ENCODE measurements at places on chromosomes 2 and 18.

- no peak for DNase-seq
Observed at GRCh38 chr2:49702740-49703139, 548.4 kb upstream of the FSHR start.

DNA sequence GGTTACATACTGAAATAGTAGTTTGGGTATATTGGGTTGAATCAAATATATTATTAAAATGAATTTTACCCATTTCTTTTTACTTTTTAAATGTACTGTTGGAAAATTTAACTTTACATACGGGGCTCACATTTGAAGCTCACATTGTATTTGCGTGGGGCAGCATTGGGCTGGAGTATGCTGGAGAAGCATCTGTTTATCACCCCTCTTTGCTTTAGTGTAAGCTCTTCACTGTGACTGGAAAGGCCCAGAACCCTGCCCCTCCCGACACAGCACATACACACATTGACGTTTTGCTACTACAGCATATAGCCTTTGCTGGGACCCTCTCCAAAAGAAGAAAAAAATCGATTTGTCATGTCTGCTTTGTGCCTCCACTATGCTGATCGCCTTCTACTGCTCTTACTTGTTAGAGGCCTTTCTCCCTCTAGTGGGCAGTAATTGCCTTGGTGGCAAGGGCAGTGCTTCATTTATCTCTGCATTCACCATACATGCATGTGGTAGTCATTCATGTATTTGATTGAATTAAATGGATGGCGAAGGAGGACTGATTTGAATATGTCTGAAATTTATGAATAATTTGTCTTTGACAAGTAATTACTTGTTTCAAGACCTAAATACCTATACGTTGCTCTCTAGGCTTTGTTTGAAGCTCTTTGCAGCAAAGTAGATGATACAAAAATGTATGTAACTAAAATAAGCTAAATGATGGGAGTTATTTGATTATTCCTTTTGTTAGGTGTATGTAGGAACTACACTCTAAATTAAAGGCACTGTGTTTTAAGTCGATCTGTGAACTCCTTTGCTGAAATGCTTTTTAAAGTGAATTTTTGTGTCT, 37.4 kb downstream of the VAPA start:
- peak; percentile 83 for DNase-seq

DNA sequence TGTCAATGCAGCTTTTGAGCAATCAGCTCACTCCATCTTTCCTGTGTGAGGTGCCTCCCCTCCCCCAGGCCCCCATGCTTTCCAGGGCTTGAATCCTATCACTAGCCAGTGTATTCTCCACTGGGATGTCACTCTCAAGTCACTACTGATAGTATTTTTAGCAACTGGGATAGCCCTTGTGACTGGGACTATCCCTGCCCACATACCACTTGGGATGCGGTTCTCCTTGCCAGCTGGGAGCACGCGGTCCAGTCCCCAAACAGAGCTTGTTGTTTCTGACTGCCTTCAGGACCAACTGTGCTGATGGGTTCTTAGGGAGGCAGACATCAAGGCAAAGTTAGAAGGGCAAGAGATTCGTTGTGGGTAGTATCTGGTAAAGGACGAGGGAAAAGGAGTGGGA, 134.9 kb downstream of the FAM161A start:
- DNase-seq = no peak

DNA sequence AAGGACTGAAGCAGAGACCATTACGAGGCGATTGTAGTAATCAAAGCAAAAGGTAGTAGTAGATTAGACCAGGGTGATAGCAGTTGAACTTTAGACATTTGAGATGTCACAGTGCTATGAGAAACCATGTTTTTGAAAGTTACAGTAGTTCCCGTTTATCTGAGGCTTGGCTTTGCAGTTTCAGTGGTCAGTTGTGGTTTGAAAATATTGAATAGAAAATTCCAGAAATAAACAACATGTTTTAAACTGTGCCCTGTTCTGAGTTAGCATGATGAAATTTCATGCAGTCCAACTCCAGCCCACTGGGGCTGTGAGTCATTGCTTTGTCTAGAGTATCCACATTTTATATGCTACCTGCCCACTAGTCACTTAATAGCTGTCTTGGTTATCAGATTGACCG, 47.5 kb downstream of the ZNF638 start:
- no peak for DNase-seq

DNA sequence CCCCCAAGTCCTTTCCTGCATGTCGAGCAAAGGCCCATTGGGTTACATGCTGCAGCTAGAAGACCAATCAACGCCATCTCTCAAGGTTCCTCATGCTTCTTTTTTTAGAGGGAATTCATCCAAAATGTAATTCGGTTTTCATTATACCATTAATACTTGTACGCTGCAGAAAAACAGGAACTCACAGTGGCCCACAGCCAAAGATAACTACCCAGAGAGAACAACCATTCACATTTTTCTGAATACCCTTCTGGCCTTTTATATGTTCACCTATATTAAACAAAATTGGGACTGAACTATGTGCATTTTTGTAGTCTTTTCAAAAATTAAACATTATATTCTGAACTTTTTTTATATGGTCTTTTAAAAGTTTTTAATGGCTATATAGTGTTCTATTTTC, 25.8 kb downstream of the FARP2 start:
- DNase-seq = no peak

GRCh38 chr2:224882291-224883171, 159.7 kb downstream of the DOCK10 start:
- DNase-seq = no peak

- peak; percentile 81 for DNase-seq
Observed at GRCh38 chr2:212536817-212537725, 1.5 kb downstream of the ERBB4 start.

DNA sequence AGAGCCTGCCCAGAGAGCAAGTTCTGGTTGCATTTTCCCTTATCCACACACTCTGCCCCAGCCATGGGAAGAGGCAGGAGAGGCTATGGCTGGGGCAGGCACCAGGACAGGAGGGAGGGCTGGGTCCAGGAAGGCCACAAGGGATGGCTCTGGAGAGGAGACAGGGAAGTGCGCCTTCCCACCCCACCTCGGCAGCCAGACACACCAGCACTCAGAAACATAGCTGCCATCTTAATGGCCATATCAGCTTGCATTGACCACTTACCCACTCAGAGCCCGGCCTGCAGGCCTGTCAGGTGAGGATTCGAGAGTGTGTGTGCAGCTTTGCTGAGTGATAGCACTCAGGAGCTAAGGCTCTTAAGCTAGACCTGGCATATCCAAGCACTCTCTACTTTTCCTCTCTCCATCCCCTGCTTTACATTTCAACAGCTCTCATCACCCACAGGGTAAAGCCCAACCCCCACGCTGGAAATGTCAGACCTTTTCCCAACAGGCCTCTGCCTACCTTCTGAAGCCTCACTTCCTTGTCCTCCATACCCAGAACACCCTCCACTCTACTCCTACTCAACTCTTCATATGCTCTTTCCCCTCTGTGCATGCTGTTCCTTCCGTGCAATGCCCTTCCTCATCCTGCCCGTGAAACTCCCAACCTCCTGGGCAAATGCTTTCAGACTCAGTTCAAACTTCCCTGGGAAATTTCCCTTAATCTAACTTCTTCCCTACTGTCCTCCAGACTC, 147.9 kb downstream of the TNS1 start:
- no peak for DNase-seq

- DNase-seq = no peak
Observed at GRCh38 chr2:119414894-119415293, 16.8 kb upstream of the TMEM37 start.

GRCh38 chr2:9517118-9517782, 38.4 kb downstream of the ADAM17 start:
- no peak for DNase-seq

- DNase-seq = peak; percentile 96
Observed at GRCh38 chr2:110770404-110770958, 38.1 kb downstream of the ACOXL start.

- peak; percentile 60 for DNase-seq
Observed at GRCh38 chr2:216756435-216756834, 61.1 kb upstream of the IGFBP5 start.

- DNase-seq = no peak
Observed at GRCh38 chr2:41647468-41648050, 400.3 kb upstream of the PKDCC start.

DNA sequence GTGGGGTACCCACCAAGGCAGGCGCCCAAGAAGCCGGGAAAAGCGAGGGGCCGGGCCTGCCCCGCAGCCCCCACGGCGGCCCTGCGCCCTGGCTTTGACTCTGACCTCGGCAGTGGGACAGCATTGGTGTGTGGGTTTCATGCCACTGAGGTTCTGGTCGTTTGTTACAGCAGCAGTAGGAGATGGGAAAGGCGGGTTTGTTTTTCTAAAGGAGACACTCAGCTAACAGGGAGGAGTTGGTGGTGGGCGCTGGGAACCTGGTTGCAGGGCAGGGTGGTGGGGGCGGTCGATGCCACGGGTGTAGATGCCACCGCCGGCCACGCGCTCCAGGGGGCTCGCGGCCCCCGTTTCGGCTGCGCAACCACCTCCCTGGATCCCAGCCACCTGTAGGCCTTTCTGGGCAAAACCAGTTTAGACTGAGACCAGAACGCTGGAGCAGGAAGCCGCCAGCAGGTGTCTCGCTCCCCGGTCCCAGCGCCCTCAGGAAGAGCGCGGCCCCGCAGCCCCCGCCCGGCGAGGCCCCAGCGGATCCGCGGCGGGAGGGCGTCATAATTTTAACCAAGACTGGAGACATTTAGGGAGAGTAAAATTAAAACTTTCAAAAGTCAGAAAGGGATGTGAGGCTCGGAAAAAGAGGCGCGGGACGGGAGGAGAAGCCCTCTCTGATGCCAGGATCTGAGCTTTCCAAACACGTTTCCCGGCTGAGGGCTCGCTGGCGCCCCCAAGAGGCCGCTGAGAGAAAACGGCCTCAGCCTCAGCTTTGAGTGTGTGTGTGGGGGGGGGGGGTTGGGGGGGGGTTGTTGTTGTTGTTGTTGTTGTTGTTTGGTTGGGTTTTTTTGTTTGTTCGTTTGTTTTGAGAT, 17.4 kb downstream of the CIDEA start:
- DNase-seq = peak; percentile 89

GRCh38 chr18:28009589-28009988, 167.3 kb downstream of the CDH2 start:
- DNase-seq = no peak

DNA sequence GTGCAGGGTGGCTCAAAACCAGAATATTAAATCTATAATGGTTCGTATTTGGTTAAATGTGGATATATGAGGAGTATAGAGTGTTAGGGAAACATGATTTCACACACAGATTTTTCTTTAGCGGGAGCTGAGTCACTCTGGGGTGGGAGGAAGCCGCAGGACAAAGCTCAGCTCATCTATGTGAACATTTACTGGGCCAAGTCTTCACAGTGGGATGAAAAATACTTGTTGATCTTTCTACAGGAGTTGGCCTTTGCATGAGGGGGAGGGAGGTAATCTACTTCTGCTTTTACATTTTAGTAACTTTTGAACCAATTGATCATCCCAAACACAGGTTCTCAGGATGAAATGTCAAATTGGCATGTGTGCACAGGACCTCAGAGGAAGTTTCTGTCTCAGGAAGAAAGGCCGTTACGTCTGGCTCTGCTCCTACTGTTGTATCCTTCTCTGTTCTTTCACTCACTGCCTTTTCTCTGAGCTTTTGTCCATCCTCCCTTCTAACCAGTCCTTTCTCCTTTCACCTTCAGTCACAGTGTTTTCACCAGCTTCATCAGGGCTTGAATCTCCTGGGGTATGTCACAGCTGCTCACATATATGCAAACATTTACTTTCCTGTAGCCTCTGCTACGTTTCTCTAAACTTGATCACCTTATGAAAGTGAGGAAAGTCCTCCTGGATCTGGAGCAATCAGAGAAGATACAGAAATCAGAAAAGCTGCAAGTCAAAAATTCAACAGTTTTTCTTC, 943.3 kb upstream of the FANCL start:
- DNase-seq = peak; percentile 67

DNA sequence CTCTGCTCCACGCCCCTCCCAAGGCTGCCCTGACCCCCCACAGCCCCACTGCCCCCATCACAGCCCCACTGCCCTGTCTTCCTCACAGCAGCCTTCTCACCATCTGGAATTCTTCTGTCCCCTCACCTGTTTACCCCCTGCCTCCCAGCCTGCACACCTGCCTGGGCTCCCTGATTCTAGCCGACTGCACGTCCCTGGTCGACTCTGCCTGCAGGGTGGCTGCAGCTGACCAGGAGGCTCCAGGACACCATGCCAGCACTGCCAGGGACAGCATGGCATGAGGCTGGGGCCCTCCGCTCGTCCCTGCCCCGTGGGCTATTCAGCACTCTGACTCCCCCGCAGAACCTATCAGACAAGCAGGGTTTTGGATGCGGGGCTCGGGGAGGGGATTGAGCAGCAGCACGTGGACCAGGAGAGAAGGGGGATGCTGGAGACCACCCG, 254.1 kb downstream of the HDAC4 start:
- no peak for DNase-seq

- peak; percentile 58 for DNase-seq
Observed at GRCh38 chr18:40867459-40867858, 1087.6 kb upstream of the PIK3C3 start.

GRCh38 chr18:58128381-58129374, 84.7 kb downstream of the NEDD4L start:
- DNase-seq = no peak

GRCh38 chr2:118784860-118785259, 62.6 kb downstream of the EN1 start:
- no peak for DNase-seq

DNA sequence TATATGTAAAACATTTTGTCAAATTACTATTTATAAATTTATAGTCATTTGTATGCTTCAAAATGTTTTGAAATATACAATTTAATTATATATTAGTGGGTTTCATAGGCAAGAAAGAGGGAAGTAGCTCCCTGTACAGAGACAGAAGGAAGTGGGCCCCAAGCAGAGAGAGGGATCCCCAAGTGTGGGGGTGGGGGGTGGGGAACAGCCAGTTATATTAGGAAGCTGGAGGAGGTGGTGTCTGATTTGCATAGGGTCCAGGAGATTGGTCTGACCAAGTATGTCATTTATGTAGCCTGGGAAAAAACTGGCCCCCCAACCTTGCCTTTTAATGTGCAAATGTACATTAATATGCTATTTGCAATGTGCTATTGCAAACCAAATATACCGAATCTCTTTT, 76.5 kb upstream of the ZSWIM2 start:
- no peak for DNase-seq

- DNase-seq = no peak
Observed at GRCh38 chr2:124269348-124269747, 244.3 kb downstream of the CNTNAP5 start.

DNA sequence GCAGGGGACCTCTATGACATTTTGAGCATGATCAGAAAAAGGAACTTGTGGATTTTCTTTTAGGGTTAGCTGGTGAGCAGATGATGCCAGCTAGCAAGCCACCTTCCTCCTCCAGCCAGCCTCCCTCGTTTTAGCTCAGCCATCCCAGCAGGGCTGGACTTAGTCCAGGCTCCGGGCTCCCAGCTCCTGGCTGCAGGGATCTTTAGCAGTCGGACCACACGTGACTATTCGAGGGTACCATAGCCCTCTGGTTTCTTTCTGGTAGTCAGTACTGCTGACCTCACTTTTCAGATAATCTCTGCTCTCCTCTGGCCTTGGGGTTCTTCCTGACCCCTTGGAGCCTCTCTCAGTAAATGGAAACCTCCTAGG, 31.8 kb downstream of the NCK2 start:
- DNase-seq = no peak

GRCh38 chr2:188765522-188766470, 208.4 kb upstream of the COL3A1 start:
- DNase-seq = peak; percentile 75

Data from NCI-H69 (cell line).